ENCODE measurements at places on chromosomes 2 and 18.

- DNase-seq: no peak
These were observed 172.6 kb upstream of the PXDN start for GRCh38 chr2:1916881-1917280.

DNA sequence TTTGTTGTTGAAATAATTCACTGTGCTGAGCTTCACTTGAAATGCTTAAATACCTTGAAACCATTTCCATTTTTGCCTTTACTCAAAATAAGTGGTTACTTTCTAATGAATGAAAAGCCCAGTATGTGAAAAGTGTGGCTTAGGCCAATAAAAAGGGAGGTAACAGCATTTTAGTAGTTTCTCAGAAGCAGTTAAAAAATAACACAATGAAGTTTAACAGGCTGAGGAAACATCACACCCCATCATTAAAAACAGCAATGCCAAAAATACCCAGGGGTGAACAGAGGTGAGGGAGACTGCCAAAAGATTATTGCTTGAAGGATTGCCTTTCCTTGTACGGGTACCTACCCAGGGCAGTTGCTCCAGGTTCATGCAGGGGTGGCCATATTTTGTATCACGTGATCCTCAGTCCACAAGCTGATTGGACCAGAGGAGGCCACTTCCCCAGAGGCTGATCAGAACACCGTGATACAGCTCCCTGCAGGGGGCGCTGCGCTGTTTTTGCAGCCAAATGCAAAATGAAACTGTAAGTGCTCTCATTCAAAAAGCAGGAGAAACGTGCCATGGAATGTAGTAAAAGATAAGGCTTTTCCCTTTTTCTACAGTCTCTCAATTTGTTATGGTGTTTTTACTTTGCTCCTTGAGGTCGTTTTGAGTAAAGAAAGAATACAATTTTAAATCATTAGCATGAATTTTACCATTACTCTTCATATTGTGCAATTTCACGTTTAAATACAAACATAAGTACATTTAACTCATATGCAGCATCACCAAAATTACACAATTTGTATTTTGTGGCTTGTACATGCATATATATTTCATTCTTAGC lies 70.2 kb upstream of the SH3BP4 start:
- DNase-seq: peak; percentile 88

DNA sequence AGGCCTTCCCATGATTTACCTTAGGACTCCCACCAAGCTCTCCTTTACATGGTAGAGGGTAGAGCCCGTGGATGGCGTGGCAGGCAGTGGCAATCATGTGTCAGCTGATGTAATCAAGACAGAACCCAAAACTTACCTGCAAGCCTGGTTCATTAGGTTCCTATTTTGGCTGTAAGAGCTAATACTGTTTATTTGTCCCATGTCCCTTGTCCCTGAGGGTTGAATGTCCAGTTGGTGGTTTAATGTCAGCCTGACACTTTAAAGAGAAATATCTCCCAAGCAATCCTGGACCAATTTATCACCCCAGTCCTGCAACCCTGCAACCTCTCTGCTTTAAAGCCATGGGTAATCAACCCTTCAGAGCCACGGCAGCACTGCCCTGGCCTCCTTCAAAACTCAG lies 6.0 kb upstream of the FABP1 start:
- DNase-seq: no peak

DNA sequence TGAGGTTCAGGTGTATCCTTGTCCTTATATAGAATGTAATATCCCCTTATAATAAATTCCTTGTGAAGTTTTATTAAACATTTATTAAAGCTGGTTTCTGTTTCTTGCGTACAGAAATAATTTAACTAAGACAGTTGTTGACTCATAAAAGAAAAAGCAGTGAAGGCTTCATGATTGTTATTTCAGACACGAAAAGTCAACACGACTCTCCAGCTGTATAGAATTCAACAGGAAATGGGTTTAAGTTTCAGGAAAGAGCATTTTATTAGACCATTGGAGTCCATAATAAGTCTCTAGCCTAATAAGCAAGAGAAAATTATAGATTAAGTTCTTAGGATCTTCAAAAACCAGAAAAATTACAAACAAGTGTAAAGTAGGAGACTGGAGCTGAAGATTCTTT lies 62.2 kb downstream of the KCNE4 start:
- DNase-seq: no peak

DNA sequence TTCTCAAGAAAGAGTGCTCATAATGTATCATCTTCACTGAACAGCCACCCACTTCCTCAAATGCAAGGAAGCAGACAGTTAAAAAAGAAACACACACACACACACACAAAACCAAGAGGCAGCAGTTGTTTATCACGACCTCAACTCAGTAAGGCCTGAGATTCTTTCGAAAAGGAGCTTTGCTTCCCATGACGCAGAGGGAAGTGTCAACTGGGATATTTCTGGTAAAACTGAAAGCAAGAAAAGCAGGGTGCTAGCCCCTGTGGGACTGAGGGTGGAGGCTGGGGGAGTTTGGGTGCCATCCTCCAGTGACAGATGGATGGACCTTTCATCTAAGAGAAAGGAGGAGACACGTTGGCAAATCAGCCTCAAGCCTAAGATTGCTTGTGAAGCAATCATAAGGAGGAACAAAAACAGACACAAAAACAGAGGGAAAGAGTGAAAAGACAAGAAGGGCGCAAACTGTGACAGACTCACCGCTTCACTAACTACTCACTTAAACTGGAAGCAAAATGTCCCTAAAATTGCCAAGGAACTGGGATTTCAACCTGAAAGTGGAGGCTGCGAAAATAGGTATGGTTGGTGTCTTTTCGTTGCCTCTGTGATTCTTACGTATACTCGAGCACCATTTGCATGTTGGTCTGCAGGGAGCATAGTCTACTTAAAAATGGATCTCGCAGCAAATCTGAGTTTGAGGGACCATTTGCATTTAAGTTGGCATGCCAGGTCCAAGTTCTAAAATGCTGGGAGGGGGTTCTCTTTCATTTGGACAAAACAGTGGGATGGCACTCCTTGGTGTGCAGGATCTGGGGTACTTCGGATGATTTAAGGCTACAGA lies at the start of gene ARHGAP25:
Gene ARHGAP25 (plus strand): TSS at position 124 of the 838 bp plus-strand sequence. CDS start 389 bp downstream, at position 513.
- DNase-seq: no peak

DNA sequence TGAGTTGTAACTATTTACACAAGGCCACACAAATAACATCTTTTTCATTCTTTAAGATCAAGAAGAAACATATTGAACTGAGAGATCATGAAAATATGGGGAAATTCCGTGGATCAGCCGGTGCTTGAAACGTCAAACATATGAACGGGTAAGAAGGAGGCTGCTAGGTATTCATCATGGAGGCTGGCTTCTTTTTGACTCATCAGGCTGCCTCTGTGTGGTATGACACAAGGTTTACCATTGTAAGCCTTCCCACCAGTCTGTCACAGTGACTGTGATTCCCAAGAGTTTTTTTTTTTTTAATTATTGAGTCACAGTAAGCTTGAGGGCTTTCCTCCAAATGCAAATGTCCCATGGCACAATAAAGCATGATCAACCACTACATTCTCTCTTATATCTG lies 506.9 kb downstream of the BCL11A start:
- DNase-seq: no peak

- no peak for DNase-seq
These were observed 93.7 kb upstream of the KLHL29 start for GRCh38 chr2:23291239-23291638.

DNA sequence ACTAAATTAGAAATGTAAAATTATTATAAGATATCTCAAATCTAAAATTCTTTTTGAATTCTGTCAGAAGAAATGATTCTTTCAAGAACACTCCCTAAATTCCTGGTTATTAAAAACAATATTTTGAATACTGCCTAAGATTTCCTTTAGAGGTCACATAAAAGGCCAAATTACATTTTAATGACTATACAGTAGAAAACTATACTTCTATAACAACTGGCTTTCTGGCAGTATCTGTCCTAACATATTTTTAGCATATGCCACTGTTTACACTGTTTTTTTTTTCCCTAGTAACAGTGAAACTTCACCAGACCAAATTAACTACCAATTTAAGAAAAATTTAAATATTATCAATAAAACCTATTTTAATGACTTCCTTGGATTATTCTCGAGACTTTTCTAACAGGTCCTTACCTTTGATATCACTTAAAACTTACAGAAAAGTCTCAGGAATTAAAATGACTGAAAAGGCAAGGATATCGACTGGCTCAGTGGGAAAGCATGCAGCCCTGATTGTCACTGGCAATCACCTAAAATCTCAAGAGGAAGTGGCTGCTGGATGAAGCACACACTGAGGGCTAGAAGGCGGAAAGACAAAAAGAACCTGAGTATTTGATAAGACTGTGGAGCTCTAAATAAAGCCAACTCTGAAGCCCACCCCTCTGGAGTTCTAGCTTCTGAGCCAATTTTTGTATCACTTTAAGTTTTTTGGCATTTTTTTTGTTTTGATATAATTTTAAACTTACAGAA lies 59.6 kb downstream of the SPIRE1 start:
- DNase-seq: no peak

GRCh38 chr2:105809097-105809473 lies 64.4 kb downstream of the NCK2 start:
- DNase-seq: no peak

- peak; percentile 48 for DNase-seq
These were observed 1.1 kb downstream of the TMEM18 start for GRCh38 chr2:675982-676646.

GRCh38 chr2:51994123-51994763 lies 962.3 kb upstream of the NRXN1 start:
- DNase-seq: no peak

DNA sequence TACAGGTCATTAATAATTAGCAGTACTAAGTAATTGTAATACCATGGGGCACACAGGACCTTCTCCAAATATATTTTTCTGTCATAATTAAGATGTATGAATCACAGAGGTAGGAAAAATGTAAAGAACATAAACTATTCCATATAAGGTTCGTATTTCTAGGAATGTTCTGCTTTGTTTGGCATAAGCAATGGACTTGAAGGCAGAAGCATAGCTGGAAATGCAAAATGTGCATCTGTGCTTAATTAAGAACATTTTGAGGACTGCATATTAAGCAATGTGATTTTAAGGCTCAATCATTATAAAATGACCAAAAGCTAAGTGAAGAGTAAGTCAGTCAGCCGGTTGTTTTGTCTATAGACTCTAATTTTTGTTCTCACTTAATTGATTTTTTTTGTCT lies 123.2 kb downstream of the RBM43 start:
- DNase-seq: no peak

DNA sequence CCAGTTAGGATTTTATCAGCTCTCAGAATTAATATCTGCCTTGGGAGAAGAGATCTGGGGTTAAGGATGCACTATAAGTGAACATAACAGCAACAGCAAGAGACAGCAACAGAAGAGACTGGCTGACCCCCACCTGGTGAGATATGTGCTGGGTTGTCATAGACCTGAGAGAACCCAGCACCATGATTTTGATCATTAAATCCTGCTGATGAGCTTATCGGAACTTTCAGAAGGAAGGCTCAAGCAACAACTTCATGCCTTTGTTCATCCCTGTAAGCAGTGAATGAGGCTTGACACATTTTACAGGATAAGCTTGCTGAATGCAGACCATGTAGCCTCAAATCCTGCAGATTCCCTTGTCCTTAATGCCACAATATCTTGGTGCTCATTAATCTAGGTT lies 100.0 kb downstream of the POLE4 start:
- DNase-seq: no peak

DNA sequence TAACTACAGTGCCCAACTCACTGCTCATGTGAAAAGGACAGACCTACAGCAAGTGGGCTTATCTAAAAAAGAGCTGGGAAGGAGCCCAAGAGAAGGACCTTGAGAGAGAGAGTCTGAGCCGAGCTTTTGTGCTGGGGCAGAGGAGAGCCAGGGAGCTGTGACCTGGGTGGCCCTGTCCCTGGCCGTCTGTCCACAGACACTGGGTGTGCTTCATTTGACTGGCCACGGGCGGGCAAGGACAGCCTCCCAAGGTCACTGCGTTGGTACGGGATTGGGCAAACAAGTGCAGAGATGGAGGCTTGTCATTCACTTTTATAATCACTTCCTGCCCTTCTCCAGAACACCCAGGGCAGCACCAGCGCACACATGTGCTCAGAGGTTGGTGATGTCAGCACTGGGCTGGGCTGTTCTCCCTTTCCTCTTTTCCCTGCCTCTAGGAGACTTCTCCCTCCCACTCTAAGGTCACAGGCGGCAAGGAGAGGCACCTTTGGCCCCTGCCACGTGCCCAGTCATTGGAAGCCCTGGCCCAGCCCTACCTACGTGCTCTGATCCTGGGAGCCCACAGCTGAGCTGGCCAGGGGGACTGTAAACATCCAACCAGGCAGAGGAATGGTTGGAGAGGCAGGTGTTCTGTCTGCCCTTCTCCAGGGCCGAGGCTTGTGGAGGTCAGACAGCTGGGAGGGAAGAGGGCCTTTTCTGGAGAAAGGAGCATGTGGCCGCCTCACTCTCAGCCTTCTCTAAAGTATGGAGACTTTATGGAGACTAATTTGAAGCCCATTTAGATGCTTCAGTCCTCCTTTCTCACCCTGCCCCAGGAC lies 6.4 kb upstream of the PSD4 start:
- no peak for DNase-seq

- no peak for DNase-seq
These were observed 90.4 kb downstream of the ZEB2 start for GRCh38 chr2:144429396-144430112.

GRCh38 chr2:8677646-8678592 lies 3.9 kb upstream of the ID2 start:
- no peak for DNase-seq

- DNase-seq: no peak
These were observed 32.9 kb downstream of the ARHGEF4 start for GRCh38 chr2:130869441-130870160.

DNA sequence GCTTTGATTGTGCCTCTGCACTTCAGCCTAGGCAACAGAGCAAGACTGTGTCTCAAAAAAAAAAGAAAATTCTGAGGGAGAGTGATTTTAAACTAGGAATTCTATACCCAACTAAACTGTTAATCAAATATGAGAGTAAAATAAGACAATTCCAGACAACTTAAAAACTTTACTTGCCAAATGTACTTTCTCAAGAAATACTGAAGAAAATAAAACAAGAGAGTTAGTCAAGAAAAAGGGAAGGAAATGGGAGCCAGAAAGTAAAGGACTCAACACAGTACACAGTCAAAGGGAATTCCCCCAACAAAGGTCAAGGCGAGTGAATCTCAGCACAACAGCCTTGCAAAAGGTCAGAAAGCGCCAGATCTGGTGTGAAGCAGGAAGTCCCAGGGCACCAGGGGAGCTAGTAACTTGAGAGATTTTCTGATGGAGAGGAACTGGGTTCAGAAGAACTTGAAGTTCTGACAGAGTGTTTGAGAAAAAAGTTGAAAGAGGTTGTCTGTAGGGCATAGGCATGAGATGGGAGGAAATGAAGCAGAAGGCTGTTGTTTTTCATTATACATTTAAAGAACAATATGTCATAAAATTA lies 22.6 kb upstream of the TBC1D8 start:
- no peak for DNase-seq

DNA sequence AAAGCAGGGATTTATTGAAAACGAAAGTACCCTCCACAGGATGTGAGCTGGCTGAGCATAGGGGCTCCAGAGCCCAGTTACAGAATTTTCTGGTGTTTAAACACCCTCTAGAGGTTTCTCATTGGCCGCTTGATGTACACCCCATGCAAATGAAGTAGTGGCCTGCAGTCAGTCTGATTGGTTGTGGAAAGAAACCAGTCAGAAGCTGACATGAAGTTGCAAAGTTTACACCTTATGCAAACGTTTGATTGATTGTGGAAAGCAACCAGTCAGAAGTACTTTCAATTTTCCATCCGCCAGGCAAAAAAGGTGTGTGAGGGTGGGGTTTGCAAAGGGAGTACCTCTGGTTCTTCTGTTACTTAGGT lies 62.3 kb downstream of the VWA3B start:
- DNase-seq: peak; percentile 29
